ENCODE measurements at places on chromosomes 1 and 21.
A peak's percentile ranks its signal among the peaks of the same experiment; 100 is the strongest.

DNA sequence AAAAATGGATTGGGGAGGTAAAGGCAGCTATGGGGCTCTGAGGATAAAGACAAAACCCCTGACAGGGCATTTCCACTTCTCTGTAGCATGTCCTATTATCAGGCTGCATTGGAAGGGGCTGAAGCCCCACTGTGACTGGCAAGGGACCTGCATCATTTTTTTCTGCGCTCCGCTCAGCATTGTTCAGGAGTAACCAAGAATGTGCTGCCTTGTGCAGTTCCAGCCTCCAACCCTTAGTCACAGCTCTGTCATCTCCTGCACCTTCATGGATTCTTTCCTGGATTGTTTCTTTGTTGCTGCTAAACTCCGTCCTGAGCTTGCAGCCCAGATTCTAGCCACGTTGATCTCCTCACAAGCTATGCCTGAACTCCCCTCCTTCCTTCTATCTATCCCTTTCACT is 37.4 kb downstream of the SERTAD4 start:
- DNase-seq = no peak

GRCh38 chr1:238324211-238324864 is 433.6 kb upstream of the ZP4 start:
- DNase-seq = no peak

- DNase-seq = no peak
Observed at GRCh38 chr1:46603481-46603857, 599 bp downstream of the MKNK1 start.

- no peak for DNase-seq
Observed at GRCh38 chr1:24841593-24841992, 88.5 kb downstream of the RUNX3 start.

DNA sequence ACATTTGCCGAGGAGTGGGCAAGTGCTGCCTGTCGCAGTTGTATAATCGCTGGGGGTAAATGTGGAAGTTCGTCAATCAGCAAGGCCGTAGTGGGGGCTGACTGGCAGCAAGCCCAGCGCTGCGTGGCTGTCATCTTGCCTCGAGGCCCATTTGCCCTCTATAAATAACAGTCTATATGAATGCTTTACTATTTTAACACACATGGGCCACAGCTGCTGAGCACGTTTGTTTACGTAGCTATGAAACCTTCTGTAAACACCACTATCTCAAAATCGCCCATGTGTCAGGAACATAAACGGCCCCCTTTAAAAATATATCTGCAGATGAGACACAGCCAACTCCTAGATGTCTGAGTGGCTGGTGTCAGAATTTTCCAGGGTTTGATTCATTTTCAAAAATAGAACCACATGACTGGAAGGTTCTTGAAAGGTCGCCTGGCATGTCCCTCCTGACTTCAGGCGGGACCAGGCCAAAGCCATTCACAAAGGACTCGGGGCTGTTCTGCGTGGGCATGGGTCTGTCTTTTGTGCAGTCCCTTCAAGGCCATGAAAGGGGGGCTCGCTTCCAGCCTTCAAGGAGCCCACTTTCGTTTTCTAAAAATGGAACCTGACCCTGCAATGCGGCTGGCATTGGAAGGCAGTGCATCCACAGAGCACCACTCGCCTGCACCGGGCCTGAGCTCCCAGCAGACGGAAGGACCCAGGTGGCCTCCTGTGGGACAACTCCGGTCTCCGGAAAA is 205.5 kb downstream of the KCNJ6 start:
- DNase-seq = no peak

DNA sequence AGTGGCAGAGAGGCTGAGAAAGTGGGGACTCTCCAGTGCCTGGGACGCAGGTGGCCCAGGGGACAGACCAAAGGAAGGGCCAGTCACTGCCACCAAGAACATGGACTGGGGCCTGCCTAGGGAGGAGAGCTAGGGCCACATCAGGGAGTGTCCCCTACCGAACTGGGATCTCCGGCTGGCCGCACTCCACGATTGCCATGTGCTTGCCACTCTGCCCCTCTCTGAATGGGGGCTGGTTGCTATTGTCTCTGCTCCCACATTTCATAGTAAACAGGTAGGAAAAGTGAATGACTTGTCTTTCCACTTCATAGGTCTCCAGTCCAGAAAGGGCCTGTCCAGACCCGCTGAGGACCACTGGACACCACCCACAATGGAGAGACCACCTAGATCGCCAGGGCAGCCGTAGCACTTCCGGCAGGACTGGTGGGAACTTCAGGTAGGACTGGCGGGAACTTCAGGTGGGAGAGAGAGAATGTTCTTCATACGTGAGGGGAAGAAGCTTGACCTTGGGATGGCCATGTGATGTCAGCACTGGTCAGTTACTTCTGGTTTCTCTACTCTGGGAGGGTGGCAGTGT is 55.2 kb upstream of the PDE9A start:
- no peak for DNase-seq

- peak; percentile 96 for DNase-seq
Observed at GRCh38 chr1:51661081-51661518, 44.2 kb downstream of the OSBPL9 start.

- DNase-seq = no peak
Observed at GRCh38 chr1:184569106-184569505, 182.3 kb downstream of the C1orf21 start.

- no peak for DNase-seq
Observed at GRCh38 chr21:20729376-20729775, 268.8 kb upstream of the NCAM2 start.

- no peak for DNase-seq
Observed at GRCh38 chr1:80158771-80159170, 1152.2 kb upstream of the ADGRL4 start.

DNA sequence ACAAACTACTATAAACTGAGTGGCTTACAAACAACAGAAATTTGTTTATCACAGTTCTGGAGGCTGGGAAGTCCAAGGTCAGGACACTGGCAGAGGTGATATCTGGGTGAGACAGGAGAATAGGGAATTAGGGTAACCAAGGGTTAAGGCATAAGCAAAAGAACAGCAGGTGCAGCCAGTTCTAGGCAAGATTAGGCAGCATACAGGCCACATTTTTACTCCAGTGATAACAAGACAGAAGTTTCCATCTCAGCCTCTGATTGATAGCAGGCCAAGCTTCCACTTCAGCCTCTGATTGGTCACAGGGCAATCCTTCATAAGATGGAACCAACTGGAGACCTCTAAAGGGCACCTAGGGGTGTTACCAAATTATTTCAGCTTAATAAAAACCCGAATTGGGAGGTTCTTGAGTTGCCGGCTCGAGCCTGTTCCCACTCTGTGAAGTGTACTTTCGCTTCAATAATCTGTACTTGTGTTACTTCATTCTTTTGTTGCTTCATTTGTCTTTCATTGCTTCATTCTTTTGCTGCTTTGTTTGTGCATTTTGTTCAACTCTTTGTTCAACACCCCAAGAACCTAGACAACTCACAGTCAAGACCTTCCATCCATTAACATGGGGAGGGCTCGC is 185.6 kb downstream of the TOMM20 start:
- DNase-seq = no peak

- no peak for DNase-seq
Observed at GRCh38 chr1:109847251-109847650, 63.4 kb upstream of the CSF1 start.

DNA sequence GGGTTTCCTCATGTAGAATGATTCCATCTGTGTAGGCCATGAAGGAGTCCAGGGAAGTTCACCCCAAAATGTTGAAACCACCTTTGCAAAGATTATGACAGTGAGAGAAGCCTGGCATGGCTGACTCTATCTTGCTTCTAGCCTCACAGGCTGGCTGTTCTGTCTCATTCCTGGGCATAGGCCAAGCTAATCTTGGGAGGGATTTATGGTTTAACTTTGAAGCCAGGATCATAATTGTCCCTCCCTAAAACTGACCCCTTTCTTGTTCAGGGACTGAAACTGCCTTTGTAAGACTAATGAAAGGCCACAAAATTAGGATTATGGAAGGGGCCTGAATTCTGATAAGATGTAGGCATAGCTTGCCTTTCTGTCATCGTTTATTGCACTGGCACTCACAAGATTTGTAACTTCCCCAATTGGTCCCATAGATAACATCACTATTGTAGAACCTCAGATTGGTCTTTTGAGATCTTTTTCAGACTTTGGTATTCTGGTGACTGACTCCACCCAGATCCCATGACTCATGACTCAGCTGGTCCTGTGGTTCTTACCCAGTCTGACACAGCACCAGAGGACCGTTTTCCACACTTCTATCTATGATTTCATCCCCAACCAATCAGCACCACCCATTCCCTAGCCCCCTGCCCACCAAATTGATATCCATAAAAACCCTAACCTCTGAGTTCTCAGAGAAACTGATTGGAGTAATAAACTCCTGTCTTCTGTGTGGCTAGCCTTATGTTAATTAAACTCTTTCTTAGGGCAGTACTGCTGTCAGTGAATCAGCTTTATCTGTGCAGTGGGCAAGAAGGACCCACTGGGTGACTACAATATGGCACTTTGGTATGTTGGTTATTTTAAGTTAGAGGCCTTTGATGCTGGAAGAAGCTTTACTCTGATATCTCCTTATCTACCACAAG is 13.6 kb upstream of the LAMTOR5 start:
- DNase-seq = no peak

- DNase-seq = no peak
Observed at GRCh38 chr1:9136932-9137331, 8.0 kb upstream of the GPR157 start.

- DNase-seq = no peak
Observed at GRCh38 chr1:109369167-109369746, 28.5 kb downstream of the SORT1 start.

DNA sequence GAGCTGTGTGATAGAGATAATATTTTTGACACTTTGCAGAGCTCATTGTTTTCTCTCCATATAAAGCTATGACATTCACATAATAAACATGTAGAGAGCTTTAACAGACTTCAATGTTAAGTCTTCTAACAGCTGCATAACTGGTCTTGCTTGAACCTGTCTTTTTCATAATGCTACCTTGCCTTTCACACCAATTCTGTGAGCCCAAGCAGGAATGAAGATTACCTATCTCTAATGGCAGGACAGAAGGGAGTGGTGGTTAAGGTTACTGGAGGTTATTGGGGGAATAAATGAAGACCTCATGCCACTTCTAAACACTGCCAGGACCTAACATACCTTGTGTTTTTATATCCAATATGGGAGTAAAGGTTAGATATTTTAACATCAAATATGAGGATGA is 2.3 kb upstream of the CD55 start:
- no peak for DNase-seq

DNA sequence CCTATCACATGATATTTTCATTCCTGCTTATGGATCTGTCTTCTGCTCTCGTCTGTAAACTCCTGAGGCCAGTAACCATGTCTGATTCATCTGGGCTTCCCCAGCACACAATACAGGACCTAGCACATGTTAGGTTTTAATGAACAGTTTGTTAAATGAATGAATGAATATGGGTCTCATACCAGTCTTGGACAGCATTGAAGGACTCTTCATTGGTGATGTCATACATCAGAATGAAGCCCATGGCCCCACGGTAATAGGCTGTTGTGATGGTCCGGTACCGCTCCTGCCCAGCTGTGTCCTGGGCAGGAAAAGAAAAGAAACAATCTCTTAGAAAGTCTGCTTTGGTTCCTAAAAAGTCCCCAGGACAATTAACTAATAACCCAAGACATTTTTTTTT is 53.4 kb downstream of the RAB3B start:
- DNase-seq = no peak

GRCh38 chr1:244371242-244372141 is 80.2 kb downstream of the ADSS2 start:
- no peak for DNase-seq

- no peak for DNase-seq
Observed at GRCh38 chr1:40478276-40478675, 1.2 kb downstream of the ZFP69 start.

DNA sequence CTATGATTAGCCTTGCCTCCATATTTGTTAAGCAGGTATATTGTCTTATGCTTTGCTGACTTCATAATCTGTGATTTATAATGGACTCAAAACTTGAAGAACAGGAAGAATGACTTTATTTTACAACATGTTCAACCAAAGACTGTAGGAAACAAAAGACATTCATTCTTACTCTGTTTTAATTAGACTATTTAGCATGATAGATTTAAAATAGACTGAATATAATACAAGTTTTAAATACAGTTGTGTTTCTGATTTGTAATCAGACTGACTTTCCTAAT is 63.1 kb downstream of the CDC14A start:
- no peak for DNase-seq

DNA sequence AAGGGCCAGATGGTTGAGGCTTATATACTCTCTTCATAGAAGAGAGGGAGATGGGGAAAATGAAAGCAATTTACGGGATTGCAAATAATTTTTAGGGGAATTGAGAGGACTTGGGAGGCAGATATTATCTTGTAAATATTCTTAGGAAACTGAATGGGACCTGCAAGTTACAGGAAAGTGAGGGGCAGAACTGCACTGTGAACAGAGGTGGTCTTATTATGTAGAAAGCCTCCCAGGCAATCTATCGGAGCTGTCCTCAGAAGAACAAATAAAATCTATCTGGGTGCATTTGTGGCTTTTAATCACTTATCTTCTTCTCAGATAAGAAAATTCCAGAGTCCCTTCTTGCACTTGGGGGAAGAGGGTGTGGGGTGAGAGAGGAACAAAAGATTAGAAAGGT is 223.5 kb downstream of the RHOU start:
- DNase-seq = no peak

GRCh38 chr1:109508001-109508872 is 1.3 kb downstream of the AMIGO1 start:
- DNase-seq = no peak

DNA sequence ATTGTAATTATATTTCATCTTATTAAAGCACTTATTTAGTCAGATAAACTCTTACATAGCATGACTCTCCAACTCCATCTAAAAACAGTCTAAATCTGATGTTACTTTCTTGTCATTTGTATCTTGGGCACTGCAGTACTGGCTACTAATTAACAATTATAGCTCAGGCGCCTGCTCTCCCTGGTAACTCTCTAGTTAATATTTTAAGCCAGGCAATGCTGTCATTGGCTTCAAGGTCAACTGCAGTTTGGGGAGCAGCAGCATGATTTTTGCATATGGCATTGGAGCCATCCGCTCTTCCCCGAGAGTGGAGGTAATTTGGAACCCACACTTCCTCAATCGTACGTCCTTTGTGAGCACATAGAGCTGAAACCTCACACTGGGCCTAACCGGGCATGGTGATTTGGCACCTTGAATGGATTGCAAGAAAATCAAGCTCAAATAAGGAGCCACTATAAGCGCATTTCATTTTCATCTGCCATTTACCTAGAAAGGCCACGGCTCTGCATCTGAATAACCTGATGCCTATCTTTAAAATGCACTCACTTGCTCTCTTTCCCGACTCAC is 187.7 kb downstream of the KAZN start:
- DNase-seq = no peak

- no peak for DNase-seq
Observed at GRCh38 chr1:45545019-45545493, 5.6 kb upstream of the AKR1A1 start.

- no peak for DNase-seq
Observed at GRCh38 chr1:77218477-77219165, 609 bp downstream of the PIGK start.

All from AG04449 (cell line).